ENCODE measurements at places on chromosomes 7 and 10.

DNA sequence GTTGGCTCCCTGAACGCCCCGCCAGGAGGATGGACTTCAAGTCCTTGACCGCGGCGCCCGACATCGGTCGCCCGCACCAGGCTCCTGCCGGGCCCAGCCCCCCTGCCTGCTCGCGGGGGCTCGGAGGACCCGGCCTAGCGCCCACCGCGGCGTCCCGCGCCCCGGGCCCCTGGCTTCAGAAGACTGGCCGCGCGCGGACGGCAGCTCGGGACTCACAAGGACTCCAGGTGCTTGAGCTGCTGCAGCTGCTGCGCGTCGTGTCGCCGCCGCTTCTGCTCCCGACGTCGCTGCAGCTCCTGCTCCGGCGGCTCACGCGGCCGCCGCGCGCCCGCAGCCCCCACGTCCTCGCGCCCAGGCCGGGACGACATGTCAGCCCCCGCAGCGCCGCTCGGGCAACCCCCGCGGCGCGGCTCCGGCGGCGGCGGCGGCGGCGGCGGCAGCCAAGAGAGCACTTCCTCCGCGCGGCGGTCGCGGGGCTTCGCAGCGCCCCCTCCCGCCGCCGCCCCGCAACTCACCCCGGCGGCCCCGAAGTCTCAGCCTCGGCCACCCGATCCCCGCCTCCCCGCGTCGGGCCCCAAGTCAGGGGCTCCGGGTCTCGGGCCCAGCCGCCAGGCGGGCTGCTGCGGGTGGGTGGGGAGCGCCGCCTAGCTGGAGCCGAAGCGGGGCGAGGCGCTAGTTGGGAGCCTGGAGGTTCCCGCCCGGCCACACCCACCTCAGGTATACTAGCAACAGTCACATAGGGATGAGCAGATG is at the start of gene RP9:
RP9 (minus strand) TSS at position 400 of the 753 bp plus-strand sequence; CDS start at position 368, 32 bp downstream.
- peak; percentile 87 for DNase-seq

GRCh38 chr10:3037182-3037581 is 30.2 kb upstream of the PFKP start:
- no peak for DNase-seq

GRCh38 chr10:25177093-25177753 is 2.4 kb downstream of the GPR158 start:
- DNase-seq, result no peak

DNA sequence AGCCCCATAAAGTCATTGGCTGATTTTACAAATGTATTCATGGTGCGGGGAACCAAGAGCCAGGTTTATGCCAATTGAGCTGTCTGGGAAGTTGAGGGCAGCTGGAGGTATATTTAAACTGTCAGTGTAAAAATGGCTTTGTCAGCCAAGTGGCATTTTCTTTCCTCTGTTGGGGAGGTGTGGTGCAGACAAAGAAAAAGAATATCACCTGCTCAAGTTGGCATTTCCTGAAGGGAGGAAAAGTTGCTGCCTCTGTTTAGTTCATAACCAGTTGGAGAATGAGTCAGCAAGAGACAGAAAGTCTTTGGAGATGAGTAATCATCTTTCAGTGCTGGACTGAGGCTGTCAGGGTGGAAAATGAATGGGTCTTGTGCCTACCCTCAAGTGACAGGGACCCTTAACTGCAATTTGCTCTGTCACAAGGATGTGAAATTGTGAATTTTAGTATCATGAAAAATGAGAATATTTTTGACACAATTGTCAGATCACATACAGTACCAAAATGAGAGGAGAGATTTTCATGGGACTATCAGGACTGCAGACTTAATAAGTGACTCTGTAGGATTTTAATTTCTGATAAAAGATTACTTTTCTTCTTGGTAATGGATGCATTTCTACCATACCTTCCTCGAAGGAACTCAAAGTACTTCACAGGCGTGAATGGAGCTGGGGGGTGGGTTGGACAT is 137.3 kb downstream of the ANLN start:
- peak; percentile 4 for DNase-seq

DNA sequence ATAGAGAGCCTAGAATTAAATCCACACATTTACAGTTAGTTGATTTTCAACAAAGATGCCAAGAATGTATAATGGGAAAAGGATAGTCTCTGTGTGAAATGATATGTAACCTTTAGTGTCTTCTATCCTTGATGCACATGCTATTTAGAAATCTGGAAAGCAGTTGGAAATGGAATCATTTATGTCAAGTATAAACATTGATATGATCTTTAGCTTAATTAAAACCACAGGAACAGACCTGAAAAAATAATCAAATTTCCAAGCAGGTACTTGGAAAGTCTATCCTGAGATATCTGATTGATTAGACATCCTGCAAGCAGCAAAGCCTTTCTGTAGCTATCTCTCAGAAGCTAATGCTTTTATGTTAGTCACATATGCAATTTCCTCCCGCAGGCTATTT is 24.4 kb upstream of the SRI start:
- DNase-seq, result no peak

- no peak for DNase-seq
These were observed 2.6 kb upstream of the NPSR1 start for GRCh38 chr7:34655384-34655783.

- DNase-seq, result no peak
These were observed 15.4 kb upstream of the VDAC2 start for GRCh38 chr10:75195035-75195763.

- no peak for DNase-seq
These were observed 3.6 kb upstream of the ZEB1 start for GRCh38 chr10:31315453-31315852.

DNA sequence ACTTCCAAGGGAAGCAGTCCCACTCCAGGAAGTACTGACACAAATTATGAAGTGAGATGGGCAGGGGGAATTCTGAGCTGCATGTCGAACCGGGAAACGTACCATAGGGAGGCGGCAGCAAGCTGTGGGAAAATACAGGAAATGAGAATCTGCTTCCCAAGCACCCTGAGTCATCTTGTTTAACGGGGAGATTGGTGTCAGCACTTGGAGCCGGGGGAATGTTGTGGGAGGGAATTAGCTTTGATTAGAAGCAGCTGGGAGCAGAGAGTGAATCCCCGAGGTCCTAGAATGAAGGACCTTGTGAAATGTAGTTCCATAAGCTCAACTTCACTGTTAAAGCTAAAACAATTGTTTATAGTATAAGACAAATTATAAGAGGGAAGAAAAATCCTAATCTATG is 141.4 kb upstream of the PRKCQ start:
- no peak for DNase-seq

DNA sequence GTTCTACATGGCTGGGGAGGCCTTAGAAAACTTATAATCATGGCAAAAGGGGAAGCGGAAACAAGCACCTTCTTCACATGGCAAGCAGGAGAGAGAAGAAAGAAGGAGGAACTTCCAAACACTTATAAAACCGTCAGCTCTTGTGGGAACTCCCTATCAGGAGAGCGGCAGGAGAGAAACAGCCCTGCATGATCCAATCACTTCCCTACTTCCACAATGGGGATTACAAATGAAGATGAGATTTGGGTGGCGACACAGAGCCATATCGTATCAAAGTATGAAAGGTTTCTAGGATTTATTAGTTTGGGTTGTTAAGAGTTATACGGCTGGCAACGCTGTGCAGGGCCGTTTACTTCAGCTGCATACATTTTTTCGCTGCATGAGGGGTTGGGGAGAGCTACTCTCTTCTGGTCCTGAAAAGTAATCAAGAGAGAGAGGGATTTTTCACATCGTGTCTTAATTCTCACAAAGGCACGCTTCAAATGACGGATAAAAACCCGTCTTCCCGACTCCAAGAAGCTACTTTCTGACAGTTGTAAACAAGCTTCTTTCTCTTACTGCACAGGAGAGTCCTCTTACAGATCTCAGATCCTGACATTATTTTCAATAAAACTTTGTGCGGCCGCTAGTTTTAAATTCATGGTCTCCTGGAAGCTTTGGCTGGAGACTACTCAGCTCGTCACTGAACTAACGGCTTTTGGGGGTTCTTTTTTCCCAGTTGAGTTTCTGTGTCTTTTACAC is 751 bp upstream of the GTPBP10 start:
- DNase-seq, result no peak

GRCh38 chr10:97000487-97001182 is 168.5 kb downstream of the LCOR start:
- no peak for DNase-seq

GRCh38 chr10:82529062-82529461 is 654.1 kb downstream of the NRG3 start:
- no peak for DNase-seq

DNA sequence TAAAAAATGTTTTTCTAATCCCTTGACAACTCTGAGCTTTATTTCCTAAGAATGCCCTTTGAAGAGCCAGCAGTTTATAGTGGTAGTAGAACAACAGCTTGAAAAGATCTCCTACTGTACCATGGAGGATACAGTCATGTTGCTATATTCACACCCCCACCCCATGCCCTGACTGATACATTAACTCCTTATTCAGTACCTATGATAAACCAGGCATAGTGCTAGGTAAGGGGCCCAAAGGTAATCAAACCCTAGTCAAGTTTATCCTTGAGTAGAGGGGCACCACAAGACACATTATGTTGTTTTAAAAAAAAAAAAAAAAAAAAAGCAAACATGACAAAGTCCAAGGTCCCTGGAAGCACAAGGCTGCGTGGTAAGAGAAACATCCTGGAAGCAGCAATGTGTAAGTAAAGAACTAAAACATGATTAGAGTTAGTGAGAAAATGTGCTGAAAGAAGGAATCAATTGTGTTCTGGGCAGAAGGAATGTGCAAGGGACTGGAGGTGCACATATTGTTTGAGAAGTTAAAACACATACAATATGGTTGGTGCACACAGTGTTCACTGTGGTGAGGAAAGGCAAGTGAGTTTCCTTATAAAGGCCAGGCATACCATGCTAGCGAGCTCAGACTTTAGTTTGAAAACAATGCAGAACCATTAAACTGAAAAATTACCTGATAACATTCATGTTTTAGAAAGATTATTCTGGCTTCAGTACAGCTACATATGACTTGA is 51.2 kb downstream of the PDE1C start:
- no peak for DNase-seq

DNA sequence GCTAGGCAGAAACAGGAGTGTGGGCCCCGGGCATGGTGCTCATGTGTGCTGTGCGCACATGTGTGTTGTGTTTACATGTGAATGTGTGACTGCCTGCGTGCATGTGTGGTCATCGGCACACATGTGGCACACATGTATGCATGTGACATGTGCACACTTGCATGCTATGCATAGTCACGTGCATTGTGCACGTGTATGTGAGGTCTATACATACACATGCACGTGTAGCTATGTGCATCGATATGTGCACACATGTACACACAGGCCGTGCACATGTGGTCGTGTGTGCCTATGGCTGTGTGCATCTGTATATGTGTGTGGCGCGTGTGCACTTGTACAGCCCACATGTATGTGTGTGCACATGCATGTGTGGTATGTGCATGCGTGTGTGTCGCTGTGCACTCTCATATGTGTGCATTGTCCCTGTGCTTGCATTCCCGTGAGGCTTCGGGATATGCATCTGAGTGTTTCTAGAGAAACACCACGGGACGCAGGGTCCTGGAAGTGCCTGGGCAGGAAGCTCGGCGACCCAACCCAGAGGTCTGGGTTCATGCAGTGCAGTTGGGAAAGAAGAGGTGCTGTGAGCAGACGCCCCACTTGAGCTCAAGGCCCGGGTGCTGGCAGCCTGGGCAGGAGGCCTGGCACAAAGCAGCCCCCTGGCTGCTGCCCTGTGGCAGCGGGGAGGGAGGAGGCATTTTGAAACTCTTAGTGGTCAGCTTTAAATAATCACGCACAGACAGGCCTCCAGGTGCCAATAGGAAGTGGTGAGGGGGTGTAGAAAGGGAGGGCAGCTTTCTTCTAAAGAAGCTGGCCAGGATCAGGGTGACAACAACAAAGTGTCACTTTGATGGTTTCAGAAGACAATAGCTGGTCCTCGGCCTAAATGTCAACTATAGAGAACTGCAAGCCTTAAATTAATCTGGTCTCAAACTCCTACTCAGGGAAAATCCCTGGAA is 410.0 kb upstream of the MGMT start:
- DNase-seq, result no peak
